ENCODE measurements at places on chromosomes 3 and 15.

GRCh38 chr15:72197041-72197459 is 537 bp downstream of the GRAMD2A start:
- no peak for DNase-seq

- DNase-seq = no peak
Measured at GRCh38 chr3:15654127-15654526, 52.6 kb downstream of the BTD start.

DNA sequence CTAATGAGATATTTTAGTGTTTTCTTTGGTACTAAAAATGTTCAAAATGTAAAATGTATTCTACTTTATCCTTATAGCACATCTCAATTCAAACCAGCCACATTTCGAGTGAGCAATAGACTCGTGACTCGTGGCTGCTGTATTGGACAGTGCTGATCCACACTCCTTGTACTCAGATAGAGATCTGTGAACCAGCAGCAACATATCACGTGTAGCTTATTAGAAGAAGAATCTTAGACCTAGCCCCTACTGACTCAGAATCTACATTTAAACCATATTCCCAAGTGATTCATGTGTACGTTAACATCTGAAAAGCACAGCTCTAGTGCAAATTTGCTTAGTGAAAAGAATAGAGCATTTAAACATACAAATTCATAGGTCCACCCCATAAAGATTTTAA is 130.9 kb downstream of the IL1RAP start:
- DNase-seq = no peak

DNA sequence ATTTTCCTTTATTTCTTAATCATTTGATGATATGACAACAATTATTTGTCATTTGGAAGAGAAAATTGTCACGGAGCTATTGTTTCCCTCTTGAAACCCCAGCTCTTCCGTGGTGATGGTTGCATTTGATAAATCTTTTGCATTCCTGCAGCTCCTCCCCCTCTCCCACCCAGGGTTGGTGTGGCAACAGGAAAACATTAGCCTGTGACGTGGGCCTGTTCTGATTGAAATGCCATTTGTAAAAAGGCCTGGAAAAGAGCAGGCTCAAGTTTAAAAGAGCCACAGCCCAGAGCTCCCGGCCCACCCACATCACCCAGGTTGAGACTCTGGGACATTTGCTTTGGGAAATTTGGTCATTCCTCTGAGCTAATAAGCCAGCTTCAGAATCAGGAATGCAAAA is 282.5 kb downstream of the RPLP1 start:
- no peak for DNase-seq

GRCh38 chr15:71526060-71526820 is 284.1 kb upstream of the NR2E3 start:
- no peak for DNase-seq

- DNase-seq = no peak
Measured at GRCh38 chr15:28954466-28955159, 68.8 kb downstream of the APBA2 start.

DNA sequence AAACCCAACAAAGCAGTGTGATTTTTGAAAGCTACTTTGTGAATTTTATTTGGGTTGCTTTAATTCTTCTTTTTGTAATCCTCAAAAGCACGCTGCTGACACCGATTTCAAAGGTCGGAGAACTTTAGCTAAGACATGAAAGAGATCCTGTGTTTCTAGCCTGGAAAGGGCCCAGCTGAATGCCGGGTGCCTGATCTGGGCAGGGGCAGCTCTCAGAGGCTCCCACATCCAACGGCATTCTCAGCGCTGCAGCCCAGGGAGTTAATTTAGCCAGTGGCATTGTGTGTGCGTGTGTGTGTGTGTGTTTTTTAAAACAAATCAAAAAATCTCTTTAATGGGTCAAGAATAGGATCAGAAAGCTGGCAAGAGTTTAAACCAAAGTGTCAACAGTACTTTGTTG is 6.6 kb downstream of the RBP1 start:
- no peak for DNase-seq

- DNase-seq = no peak
Measured at GRCh38 chr3:27451251-27451650, 32.9 kb downstream of the SLC4A7 start.

GRCh38 chr15:67358391-67358790 is 103.8 kb downstream of the IQCH start:
- DNase-seq = no peak

GRCh38 chr3:15805756-15806266 is 8.0 kb upstream of the ANKRD28 start:
- DNase-seq = no peak

- no peak for DNase-seq
Measured at GRCh38 chr3:50806806-50807205, 132.1 kb downstream of the DOCK3 start.

GRCh38 chr3:25427942-25428788 is at the start of gene RARB:
TSS of gene RARB (plus strand) at chr3:25428263. CDS start at chr3:25428732, 469 bp downstream.
- DNase-seq = no peak

GRCh38 chr3:8978551-8978950 is 15.3 kb upstream of the RAD18 start:
- DNase-seq = no peak

GRCh38 chr15:60782316-60782715 is 303.4 kb upstream of the ICE2 start:
- no peak for DNase-seq

DNA sequence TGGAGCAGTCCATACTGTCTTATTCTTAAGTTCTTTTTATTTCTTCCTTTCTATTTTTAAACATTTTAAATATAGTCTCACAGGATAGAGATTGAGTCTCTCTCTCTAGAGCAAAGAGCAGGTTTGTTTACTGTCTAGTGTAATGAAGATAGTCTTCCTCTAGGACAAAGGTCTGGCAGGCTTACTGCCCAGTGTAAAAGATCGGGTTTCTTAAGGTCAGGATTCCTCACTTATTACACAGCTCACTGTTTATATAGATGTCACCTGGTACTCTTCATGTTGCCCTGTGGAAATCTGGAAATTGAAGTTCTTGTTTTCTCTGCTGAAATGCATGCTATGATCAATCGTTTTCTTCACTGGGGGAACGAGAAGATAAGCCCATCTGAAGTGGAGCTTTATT is 76.0 kb downstream of the ZBBX start:
- DNase-seq = no peak

DNA sequence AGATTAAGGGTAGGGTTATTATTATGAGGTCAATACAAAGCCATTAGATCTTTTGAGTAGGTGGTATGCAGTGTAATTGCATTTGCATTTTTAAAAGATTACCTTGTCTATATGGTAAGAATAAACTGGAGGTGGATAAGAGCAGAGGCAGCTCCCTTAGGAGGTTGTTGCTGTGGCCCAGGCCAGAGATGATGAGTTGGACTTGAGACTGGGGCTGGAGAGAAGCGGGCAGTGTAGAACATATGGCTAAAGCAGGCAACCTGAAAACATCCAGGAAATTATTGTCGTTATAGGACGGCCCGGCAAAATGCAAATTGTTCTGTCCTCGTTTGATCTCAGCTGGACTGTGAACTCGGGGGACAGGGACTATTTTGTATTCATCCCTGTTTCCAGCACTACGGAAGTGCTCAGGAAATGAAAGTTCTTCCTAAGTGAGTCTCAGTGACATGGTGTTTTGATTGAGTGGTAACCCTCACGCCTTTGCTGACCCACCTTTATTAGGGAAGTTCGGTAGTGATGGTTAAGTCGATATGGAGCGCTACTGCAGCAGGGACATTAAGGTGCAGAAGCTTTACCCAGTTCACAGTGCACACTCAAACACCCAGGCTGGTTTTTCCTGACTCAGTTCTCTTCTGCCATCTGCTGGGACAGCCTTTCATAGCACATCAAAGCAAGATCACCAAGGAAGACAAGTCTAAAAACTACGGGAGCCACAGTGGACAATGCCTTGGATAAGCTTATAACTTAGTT is 27.2 kb upstream of the VPS33B start:
- DNase-seq = peak; percentile 76

- DNase-seq = no peak
Measured at GRCh38 chr3:139231555-139232281, 112.1 kb upstream of the MRPS22 start.

DNA sequence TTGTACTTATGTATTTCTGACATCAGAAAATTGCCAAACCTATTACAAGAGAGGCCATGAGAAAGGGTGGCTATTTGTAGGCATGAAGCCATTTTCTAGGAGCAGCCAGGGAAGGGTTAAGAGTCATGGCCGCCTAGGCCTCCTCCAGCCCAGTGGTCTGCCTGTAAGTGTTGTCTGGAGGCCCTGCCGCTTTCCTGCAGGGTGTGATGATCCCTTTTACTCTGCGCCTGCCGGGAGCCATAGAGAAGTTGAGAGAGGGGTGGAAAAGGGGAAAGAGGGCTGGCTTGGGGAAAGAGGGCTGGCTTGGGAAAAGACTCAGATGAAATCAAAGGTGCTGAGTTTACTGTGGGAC is 29.1 kb upstream of the KCTD6 start:
- DNase-seq = no peak

DNA sequence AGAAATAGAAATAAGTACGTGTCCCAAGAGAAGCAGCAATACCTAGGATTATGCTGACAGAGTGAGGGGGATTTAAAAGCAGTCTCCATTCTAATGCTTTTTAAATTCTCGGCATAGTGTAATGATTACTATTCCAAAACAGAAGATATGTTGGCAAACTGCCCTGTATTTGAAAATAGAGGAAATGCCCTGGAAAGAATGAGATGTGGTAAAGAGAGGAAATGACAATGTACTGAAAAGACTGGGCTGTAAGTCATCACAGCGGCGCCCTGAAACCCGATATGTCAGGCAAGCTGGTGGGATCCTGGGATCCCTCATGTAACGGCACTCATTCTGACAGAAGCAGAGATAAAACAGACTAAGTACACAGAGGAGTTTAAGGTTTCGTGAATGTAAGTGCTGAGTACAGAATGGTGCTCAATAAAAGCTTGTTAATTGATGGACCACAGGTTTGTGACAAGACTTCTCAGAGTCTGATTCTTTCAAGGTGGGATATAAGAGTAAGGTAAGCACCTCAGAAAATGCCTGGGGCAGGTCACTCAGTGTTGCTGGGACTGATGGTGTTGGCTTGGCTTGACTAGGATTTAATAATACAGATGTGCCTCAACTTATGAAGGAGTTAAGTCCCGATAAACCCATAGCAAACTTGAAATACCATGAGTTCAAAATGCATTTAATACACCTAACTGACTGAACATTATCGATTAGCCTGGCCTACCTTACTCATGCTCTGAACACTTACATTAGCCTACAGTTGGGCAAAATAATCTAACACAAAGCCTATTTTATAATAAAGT is 91.4 kb downstream of the NFKBIZ start:
- peak; percentile 26 for DNase-seq

DNA sequence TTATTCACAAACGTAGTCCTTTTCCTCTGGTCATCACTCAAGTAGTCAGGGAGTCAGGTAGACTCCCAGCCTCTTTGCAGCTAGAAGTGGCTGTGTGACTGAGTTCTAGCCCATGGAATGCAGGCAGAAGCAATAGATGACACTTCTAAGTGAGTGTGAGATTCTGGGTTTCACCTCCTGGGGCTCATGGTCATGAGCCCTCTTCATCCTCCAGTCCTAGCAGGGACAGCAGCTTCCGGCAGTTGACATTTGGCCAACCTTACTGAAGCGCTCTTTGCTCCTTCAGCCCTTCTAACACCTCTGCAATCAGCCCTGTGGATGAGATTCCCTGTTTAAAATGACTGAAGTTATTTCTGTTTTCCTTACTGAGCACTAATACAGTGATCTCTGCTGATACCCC is 21.8 kb downstream of the SLC12A8 start:
- DNase-seq = no peak

DNA sequence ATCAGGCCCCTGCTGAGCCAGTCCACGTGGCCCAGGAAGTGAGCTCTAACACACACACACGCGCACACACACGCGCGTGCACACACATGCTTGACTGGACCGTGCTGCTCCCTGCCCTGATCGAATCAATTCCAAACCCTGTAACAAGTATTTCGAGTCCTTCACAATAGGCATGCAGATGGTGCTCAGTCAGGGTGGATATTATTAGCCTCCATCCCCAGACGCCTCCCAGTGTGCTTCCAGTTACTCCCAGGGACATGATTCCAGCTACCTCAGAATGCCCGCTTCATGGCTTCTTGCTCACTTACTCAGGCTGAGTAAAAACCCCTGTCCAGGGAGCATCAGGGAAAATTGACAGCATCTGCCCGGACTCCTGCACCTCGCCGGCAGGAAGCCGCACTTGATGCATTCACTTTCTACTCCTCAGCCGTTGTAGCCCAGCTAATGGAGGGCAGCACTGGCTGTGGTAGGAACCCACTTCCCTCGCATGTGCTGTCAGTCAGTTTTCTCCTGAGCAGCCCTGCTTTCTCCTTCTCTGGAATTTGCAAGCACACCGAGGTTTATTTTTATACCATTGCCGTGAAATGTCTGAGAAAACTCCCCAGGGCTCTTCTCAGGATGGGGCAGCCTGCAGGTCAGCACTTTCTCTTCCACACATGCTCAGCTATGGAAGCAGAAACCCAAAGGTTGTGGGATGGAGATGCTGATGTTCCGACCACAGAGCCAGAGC is 126.1 kb upstream of the ABHD17C start:
- no peak for DNase-seq

DNA sequence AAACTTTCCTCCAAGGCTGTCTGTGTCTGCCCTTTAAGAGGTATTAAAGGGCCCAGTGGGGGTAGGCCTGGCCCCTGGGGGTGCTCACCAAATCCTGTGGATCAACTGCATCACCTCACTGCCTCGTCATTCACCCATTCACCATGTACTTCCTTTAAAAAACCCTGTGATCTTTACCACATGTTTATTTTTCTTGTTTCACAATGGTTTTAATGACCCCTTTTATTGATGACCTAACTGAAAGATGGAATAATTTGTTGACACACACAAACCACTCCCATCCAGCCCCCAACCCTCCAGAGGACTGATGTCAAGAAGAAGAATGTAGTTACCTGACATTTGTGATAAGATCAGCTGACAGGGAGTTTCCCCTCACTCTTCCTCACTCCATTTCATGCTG is 40.8 kb downstream of the KCNAB1 start:
- no peak for DNase-seq

DNA sequence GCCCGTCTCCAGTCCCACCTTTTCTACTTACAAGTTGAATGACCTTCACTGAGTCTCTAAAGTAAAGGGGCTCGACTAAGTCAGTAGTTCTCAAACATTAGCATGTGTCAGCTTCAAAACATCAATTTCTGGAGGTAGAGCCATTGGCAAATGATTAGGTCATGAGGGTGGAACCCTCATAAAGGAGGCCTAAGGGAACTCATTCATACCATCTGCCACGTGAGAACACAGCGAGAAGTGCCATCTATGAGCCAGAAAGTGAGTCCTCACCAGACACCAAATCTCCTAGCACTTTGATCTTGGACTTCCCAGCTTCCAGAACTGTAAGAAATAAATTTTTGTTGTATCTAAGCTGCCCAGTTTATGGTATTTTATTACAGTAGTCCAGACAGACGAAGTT is 129.8 kb downstream of the MEX3B start:
- DNase-seq = no peak

GRCh38 chr15:59104602-59104911 is 389 bp upstream of the CCNB2 start:
- no peak for DNase-seq

DNA sequence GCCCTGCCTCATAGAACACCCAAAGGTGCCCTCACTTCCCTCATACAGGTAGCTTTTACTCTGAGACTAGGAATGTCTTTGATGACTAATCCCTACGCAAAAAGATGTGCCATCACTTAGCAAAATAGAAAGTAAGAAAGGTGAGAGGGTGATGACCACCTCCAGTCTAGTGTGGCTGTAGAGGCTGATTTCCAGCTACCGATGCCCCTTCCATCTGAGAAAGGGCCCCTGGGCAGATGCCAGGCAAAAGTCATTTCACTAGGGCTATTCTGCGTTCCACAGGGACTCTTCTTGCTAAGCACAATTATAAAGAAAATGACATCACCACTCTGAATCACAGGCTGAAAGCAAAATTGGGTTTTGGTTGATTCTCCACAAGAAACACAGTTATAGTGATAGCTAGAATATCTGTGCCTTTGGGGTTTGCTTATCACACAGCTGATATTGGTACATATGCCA is 77.4 kb downstream of the RBPMS2 start:
- no peak for DNase-seq
